ENCODE measurements at places on chromosomes 3 and 15.

DNA sequence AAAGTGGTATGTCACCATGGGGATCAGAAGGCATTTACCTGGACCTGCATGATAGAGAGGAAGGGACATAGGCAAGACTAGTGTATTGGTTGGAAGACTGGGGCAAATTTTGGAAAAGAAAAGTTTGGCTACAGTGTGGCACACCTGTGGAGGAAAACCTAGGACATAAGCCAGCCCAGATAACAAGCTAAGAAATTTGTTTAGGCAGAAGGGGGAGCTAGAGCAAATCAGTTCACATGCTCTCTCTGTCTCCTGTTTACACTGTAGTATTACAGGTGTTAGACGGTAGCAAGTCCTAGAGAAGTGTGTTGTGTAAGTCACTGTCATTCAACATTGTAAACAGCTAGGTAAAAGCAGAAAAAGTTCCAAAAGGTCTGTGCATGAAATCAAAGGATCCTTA, 11.9 kb upstream of the ALDH1A2 start:
- DNase-seq = no peak

GRCh38 chr3:82764521-82764920, 1003.1 kb upstream of the GBE1 start:
- DNase-seq = no peak

- no peak for DNase-seq
Observed at GRCh38 chr3:73510334-73510733, 114.4 kb downstream of the PDZRN3 start.

DNA sequence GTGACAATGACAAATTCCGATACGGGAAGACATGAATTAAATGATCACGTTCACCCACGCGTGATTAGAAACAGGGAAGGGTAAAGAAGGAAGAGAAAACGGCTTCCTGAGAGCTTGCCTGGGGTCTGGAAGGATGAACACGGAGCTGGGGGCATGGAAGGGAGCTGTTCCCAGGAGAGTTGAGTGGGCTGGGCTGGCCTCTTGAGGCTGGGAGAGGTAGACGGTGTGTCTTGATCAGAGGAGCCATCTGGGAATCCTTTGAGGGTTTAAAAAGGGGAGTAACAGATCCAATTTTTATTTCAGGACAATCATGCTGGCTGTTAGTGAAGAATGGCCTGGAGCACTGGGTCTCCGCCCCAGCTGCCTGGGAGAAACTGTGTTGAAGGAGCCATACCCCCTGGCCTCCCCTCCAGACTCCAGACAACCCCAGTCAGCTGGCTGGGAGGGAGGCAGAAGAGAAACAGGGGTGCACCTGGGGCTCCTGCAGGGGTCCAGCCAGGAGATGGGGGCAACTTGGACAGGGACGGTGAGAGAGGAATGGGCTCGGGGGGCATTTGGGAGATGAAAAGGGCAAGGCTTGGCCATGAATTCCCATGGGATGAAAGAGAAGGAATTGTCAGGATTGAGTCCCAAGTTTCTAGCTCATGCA, 53.6 kb upstream of the CGNL1 start:
- no peak for DNase-seq

DNA sequence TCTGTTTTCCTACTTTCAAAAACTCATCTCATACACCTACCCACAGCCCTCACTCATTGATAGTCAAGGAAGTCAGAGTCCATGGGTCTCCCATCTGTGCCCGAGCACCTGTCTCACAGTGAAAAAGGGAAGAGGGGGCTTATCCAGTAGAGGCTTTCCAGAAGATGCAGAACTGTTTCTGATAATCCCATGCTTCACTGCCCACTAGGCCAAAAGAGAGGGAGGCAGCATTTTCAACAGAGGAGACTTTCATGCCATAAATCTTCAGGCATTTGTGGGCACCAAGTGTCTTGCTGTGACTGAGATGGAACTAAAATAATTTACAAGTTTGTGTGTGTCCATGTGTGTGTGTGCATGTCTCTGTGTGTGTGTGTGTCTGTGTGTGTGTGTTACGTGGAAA, 117.9 kb upstream of the PHLDB2 start:
- no peak for DNase-seq

DNA sequence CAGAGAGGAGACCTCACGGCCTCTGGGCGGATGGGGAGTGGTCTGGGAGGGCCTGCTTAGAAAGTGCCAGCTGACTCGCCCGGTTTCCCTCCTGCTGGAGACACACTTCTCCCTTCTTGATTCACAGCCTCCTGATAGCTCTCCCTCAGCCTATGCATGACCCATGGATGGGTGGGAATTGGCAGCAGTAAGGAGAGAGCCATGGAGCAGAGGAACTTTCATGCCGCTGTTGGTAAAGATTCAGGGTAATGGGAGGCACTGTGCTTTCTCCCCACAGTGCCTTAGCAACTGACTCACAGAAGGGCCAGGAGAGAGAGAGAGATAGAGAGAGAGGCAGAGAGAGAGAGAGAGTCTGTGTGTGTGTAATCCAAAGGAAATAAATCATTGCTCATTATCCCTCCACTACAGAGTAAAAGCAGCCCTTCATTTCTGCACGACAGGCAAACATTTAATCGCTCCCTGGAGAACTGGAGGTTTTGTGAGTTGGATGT, 82.8 kb downstream of the SEMA5B start:
- DNase-seq = no peak

GRCh38 chr15:40992825-40993224, 39.6 kb downstream of the CHAC1 start:
- DNase-seq = no peak

DNA sequence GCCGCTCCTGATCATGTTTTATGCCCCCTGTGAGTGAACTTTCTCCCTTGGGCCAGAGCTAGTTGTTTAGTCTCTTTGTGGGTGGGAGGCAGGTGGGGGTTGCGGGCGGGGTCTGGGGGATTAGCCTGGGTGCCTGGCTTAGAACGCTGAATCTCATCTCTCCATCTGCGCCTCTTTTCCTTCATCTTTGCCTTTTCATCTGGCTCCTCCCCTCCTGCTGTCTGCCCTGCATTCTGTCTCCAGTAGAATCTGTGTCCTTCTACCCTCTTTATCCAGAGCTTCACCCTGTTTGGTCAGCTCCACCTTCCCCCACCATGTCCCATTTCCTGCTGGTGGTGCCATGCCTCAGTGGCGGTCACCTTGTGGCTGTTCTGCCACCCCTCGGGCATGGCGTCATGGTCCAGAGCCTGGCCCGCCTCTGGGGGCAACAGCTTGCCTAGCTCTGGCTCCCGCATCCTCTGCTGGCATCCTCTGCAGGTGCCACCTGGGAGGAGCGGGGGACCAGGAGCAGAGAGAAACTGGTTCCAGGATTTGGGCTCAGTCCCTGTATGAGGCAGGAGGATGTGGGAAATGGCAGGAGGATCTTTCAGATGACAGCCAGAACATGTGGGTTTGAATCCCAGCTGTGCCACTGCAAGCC, 44.3 kb downstream of the PDIA5 start:
- DNase-seq = no peak

- DNase-seq = no peak
Observed at GRCh38 chr3:136960838-136961836, 3.4 kb downstream of the IL20RB start.

GRCh38 chr3:176987901-176988650, 209.2 kb downstream of the TBL1XR1 start:
- DNase-seq = no peak

- no peak for DNase-seq
Observed at GRCh38 chr3:13420045-13420830, at the start of gene NUP210. Gene NUP210 (minus strand): TSS chr3:13420322. CDS start chr3:13420226, 96 bp downstream.

GRCh38 chr15:60376677-60377095, 21.1 kb downstream of the ANXA2 start:
- DNase-seq = no peak

GRCh38 chr15:92079047-92079446, 225.5 kb downstream of the SLCO3A1 start:
- DNase-seq = peak; percentile 23

DNA sequence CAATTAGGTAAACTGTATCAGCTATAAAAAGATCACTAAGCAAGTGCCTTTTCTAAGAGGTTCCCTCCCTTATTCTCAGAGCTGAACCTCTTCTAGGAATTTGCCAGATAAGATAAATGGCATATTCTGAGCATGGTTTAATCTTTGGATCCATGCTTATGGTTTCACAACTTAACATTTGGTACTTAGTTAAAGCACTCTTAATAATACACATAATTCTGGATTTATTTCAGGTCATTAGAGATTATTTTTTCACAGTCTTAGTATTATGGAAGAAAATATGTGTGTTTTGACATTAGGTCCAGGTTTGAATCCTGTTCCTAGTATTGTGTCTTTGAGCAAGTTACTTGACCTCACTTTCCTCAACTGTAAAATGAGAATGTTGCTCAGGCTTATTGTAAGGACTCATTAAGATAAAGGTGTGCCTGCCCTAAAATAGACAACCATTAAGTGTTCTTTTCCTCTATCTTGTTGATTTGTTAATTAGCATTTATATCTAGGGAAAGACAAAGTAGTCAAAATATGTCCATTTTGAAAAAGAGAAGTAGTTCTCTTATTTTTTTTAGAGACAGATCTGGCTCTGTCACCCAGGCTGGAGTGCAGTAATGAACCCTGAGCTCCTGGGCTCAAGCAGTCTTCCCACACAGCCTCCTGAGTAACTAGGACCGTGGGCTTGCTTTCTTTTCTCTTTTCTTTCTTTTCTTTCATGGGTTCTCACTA, 43.4 kb downstream of the TSC22D2 start:
- DNase-seq = no peak

- no peak for DNase-seq
Observed at GRCh38 chr3:8555113-8555661, 53.6 kb downstream of the LMCD1 start.

DNA sequence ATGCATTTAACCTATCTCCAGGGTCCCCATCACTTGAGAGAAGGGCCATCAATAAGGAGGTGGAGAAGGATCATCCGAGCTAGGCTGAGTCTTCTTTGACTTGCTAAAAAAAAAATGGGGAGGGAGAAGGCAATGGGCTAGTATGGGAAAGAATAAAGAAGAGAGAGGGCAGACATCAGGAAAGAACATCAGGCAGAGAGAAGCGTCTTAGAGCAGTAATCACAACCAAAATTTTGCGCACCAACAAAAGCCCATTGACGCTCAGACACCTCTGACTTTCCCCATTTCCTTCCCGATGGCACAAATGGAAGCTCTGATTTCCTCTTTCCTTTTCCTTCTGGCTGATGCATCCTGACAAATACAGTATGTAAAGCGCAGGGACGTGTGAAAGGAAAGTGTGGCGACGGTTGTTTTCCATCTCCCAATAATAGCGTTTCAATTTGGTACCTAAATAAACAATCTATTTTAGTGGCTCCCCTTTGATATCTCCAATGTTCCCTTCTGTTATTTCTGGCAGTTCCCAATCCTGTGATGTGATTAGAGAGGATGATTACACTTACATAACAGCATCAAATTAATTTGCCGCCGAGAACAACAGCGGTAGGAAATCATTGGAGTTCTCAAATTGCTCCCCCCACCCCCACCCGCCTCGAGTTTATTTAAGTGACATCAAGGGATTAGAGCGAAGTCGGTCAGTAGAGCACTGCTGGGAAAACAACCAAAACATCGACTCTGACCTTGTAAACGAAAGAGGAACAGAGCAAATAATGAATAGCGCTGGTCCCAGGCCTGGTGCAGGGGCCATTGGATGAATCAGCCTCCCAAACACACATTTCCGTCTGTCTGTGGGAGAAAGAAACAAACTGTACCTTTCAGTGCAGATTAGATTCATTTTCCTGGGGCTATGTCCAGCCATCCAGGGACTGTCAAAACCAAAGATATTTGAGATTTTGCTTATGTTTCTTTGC, 273.3 kb upstream of the ICE2 start:
- no peak for DNase-seq

- no peak for DNase-seq
Observed at GRCh38 chr15:71259866-71260265, 144.6 kb downstream of the THSD4 start.

- DNase-seq = peak; percentile 64
Observed at GRCh38 chr3:45915518-45916231, 27.6 kb upstream of the CXCR6 start.

DNA sequence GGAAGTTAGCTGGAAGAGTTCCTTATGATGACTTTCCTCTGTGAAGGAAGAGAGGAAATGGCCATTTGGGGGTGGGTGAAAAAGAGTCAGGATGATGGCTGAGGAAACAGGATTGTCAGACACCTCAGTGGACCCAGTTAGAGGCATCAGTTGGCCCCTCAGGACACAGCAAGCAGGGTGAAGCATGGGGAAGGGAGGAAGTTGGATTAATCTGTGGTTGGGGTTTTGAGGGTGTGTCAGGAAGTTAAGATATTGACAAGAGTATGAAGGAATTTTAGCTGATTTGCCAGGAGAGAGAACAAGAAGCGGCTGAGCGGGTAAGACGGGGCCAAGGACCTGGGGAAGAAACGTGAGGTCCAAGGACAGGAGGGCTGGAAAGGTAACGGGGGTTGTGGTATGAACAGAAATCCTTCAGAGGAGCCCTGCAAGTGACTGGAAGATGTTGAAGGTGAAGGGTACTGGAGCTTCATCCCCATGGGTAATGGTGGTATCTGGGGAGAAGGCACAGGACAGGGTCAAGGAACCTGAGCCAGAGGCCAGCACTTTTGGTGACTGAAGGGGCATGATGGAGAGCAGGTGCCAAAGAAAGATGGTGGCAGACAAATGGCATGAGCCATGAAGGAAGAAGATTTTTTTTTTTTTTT, 2.7 kb downstream of the UQCC5 start:
- no peak for DNase-seq

- no peak for DNase-seq
Observed at GRCh38 chr3:140019946-140020345, 85.0 kb downstream of the CLSTN2 start.

- no peak for DNase-seq
Observed at GRCh38 chr3:191980443-191980842, 519.5 kb downstream of the PYDC2 start.

DNA sequence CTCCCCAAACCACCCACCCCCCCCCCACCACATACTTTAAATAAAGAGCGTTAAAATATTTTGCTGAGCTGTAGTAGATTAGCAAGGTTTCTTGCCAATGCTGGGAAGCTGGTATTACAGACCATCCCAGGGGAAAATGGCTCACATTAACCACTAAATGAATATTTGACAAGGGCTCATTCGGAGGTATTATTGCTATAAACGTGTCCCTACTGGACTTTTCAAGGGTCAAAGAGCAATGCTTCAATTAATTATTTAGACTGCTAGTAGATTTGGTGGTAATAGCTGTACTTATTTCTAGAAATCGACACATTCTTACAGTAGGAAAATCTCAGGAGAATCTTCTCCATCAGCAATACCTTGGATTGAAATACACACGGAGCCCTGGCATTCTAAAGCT, 5.2 kb downstream of the SOX2 start:
- DNase-seq = no peak

DNA sequence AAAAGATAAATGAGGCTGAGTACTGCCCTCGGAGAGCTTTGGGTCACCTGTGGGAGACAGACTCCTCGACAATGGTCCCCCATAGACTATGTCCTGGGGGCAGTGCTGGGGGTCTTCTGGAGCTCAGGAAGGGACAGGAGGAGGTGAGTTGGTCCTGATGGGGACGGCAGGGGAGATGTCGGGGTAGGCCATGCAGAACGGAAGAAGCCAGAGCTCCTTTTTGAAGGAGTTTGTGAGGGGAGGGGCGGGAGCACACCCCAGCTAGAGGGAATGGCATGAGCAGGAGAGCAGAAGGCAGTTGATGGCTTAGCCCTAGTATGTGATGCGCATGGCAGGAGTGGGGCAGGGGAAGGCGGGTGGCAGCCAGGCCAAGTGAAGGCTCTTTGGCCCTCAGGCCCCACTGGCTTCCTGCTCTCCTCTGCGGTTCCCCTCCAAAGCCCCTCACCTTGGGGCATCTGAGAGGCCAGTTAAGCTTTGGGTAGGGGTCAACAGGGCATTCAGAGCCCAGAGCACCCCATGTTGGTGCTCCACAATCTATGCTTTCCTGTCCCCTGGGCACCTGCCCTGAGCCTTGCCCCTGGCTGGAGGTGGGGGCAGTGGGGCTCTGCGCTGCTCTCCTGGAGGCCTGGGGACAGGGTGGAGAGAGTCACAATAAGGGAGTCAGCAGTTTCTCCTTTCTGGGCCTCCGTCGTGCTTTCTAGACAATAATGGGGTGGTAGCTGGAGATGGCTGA, 179.3 kb downstream of the SMAD6 start:
- no peak for DNase-seq
